ENCODE measurements at places on chromosomes 4 and X.

DNA sequence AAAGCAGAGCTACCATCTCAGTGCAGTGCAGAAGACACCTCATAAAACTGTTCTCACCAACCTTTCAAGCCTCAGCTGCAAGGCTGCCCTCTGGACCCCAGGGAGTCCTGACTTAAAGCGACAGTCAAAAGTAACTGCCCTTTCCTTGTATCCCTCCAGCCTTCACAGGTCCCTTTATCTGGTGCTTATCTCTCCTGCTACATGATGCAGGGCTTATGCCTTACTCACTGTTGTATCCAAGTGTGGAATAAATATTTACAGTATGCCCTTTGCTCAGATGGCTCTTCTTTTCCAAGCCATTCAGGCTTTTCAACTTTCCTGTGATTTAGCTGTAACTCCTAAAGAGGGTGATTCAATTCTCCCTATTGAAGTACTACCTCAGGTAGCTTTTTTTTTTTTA lies 92.6 kb downstream of the KDR start:
- DNase-seq = peak; percentile 40

- DNase-seq = no peak
These were observed 7.8 kb downstream of the CASP3 start for GRCh38 chr4:184641451-184641850.

- DNase-seq = no peak
These were observed 2.6 kb upstream of the EREG start for GRCh38 chr4:74362347-74362746.

GRCh38 chrX:50853399-50853798 lies 39.4 kb upstream of the SHROOM4 start:
- DNase-seq = no peak

DNA sequence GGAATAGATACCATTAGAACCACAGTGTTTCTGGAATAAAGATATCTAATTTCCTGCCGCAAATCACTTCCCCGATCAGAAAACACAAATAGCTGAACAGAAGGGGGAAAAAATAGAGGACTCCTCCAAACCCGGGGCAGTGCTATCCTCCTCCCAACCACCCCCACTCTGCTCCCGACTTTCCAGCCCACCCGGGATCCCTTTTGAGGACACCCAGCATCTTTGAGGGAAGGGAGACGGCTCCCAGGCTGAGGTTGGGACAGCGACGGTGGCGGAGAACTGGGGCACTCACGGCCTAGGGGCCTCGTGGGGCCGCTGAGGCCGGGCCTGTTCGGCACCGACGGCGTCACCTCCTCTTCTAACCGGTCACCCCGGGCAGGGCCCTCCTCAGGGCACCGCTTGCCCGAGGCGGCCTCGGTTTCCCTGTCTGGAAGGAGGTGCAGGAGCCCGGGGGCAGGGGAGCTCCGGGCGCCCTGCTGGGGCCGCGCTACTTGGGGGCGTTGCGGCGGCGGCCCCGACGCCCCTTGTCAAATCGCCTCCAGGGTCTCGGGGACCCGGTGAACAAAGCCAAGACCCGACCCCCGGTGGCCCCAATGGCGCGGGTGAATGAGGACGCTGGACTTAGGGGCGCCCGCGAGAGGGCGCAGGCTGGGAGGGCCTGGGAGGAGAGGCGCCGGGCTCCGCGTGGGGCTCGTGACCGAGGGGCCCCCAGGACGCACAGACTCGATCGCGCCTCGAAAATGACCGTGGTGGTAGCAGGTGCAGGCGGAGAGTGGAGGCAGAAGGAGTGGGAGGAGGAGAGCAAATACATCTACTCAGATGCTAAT lies 6.9 kb upstream of the ARX start:
- no peak for DNase-seq

GRCh38 chrX:20116087-20116576 lies 575 bp downstream of the MAP7D2 start:
- no peak for DNase-seq

DNA sequence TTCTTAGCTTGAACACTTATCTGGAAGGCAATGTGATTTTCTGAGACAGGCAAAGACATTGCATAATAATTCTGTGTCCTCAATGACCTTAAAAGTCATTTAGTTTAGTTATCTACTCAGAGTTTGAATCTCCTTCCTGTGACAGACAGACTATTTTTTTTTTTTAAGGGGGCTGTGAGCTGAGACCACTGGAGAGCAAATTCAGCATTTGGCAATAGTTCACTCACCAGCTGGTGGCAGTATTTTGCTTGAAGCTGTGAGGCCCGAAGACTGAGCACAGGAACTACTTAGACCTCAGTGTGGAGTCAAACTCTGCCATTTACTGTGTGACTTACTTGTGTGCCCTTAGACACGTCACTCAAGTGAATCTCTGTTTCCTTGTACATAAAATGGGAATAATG lies 22.9 kb upstream of the CPE start:
- DNase-seq = peak; percentile 70

DNA sequence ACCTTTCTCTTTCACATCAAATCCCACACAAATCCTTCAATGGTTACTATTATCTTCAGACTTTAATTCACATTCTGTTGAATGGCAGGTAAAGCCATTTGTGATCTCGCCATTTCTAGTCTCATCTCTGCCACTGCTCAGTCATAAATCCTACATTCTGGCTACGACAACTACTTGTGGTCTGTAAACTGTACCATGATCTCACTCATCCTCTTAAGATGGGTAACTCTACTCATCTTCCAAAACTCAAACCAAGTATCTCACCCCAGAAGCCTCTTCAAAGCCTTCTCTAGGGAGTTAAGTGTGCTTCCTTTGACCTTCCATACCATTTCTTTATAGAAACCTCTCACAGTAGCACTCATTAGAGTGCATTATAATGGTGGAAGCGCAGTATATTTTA lies 101.8 kb downstream of the NEK1 start:
- DNase-seq = no peak
